Lung (tissue), 17 donors: ENCODE measurements at places on chromosomes 12 and 14. TPM values are rescaled to one million over a fixed set of nuclear protein-coding genes. Genes with fewer than 3 reads are reported as not detected.

DNA sequence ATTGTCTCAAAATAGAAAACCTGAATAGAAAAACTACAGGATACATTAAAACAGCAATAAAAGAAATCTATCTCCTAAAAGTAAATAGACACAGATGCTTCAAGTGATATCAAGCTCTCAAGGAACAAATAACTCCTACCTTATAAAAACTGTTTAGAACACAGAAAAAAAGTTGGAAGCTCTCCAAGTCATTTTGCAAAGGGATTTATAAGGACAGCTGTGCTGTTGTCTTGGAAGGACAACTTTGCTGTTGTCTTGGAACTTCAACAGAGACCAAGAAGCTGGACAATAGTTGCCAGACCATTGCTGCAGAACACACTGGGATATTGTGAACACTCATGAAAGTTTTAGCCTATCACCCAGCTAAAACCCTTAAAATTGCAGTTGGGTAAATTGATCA, 780.7 kb downstream of the FLRT2 start:
- no peak overlapping the region for H3K27ac ChIP-seq
- no peaks in the 10 kb centered on the region for H3K4me1 ChIP-seq
- H3K36me3 ChIP-seq: no peaks in the 10 kb centered on the region
- H3K27me3 ChIP-seq: no peaks in the 10 kb centered on the region
- peak; percentile 26 for DNase-seq

TAS2R20 gene
- 1.7 TPM for total RNA-seq

DNA sequence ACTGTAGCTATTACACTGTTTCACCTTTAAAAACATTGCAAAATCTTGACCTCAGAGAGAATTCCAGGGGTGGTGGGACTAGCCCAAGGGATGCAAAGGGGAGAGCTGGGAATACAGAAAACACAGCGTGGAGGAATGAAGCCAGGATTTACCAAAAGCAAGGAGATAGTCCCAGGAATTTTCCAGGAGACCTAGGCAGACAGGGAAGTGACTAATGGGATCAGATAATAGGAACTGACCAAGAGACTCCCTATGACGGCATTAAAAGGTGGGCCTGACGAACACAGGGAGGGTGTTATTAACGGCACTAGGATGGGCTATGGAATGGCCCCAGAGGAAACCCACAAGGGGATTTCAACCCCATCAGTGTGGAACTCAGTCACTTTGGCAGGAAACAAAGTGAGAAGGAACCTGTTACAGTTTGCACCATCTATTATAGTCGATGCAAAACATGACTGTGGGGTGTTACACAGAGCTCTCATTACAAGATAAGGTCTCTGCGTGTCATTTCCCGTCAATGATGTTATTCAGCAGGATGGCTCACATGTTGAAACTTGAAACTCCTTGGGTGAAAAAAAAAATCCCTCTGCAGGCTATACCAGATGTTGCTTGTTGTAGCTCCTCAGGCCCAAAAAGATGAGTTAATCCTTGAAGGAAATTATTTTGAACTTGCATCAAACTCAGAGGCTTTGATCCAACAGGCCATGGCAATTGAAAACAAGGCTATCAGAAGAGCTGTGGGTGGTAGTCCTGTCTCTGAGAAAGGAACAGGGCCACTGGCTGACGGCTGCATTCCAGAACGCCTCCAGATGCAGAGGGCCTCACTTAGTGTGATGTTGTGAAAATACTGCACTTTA, 58.7 kb downstream of the DRAM1 start:
- no peak overlapping the region for H3K27ac ChIP-seq
- no peaks in the 10 kb centered on the region for H3K36me3 ChIP-seq
- peaks cover 3% of the 10 kb centered on the region for H3K4me1 ChIP-seq
- no peak overlapping the region for H3K4me3 ChIP-seq
- DNase-seq: peak; percentile 60

DNA sequence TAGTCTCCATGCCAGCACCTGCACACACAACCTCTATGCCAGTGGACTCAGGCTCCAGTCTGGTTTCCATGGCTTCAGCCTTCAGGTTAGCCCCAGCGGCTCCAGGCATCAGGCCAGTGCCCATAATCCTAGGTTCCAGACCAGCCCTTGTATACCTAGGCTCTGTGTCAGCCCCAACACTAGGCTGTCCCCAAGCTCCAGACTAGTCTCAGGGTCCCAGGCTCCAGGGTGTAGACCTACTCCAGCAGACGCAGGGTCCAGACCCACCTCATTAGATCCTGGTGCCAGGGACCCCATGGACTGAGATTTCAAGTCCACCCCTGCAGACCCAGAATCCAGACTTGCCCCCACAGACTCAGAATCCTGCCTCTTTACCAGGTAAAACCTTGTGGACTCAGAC, 275.9 kb downstream of the SLC16A7 start:
- H3K27ac ChIP-seq: no peak overlapping the region
- H3K4me3 ChIP-seq: no peak overlapping the region
- no peaks in the 10 kb centered on the region for H3K4me1 ChIP-seq

- no peak overlapping the region for H3K4me3 ChIP-seq
- H3K27ac ChIP-seq: no peak overlapping the region
- no peaks in the 10 kb centered on the region for H3K27me3 ChIP-seq
- no peak for DNase-seq
- no peaks in the 10 kb centered on the region for H3K4me1 ChIP-seq
- no peaks in the 10 kb centered on the region for H3K36me3 ChIP-seq
Observed at GRCh38 chr12:16919551-16919950, 313.6 kb upstream of the LMO3 start.
